ENCODE measurements at places on chromosomes 16 and 17. TPM values are rescaled to one million over a fixed set of nuclear protein-coding genes. Genes with fewer than 3 reads are reported as not detected.
A peak's percentile ranks its signal among the peaks of the same experiment; 100 is the strongest.

The RNF222 gene
- total RNA-seq: not detected

The ADORA2B gene
- total RNA-seq: 3.2 TPM

- H3K4me1 ChIP-seq: peaks cover 43% of the 10 kb centered on the region
- no peak for DNase-seq
- no peaks in the 10 kb centered on the region for H3K27me3 ChIP-seq
These were observed 2.5 kb upstream of the ARL6IP1 start for GRCh38 chr16:18803569-18804462.

DNA sequence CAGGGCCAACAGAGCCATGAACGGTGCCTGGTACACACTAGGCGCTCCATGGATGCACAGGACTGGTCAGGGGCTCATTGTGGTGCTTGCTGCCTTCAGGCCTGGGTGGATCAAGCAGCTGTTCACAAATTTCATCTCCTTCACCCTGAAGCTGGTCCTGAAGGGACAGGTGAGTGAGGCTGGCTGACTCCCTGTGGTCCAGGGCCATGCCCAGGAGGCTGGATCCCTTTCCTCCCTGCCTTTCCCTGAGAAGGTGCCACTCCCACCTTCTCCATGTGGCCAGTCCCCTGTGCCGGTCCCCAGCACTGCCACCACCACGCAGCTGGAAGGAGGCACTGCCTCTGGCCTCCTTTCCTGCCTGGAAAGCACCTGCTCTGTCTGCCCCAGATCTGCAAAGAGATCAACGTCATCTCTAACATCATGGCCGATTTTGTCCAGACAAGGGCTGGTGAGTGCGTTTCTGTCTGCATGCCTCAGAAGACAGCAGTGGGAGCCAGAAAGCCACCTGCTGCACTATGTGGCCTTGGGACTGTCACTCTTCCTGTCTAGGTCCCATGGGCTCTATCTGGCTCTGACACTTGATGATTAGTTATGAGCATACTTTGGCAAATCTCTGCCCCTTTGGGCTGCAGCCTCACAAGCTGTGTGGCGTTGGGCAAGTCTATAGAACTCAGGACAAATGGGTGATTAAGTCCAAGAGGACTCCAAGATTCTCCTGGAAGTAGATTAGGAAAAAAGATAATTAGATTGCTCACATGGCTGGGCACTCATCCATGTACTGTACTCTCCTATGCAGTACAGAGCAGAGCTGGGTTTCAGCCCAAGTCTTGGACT, 9.4 kb downstream of the CETP start:
- peaks cover 4% of the 10 kb centered on the region for H3K4me1 ChIP-seq
- H3K4me3 ChIP-seq: no peak overlapping the region
- H3K27ac ChIP-seq: peak overlapping the region; percentile 47
- peak; percentile 29 for DNase-seq
- H3K36me3 ChIP-seq: no peaks in the 10 kb centered on the region
- no peaks in the 10 kb centered on the region for H3K27me3 ChIP-seq

GRCh38 chr16:86971251-86971650, 345.9 kb downstream of the C16orf95 start:
- no peak overlapping the region for H3K27ac ChIP-seq
- DNase-seq: no peak
- no peaks in the 10 kb centered on the region for H3K4me1 ChIP-seq

- no peaks in the 10 kb centered on the region for H3K27me3 ChIP-seq
- DNase-seq: no peak
- no peak overlapping the region for H3K4me3 ChIP-seq
- H3K4me1 ChIP-seq: no peaks in the 10 kb centered on the region
- H3K27ac ChIP-seq: no peak overlapping the region
These were observed 426.6 kb upstream of the CDH11 start for GRCh38 chr16:65548470-65548869.

GRCh38 chr16:80587071-80587470, 46.3 kb downstream of the DYNLRB2 start:
- H3K4me3 ChIP-seq: no peak overlapping the region
- H3K27ac ChIP-seq: no peak overlapping the region
- DNase-seq: no peak
- H3K36me3 ChIP-seq: peaks cover 30% of the 10 kb centered on the region
- peaks cover 28% of the 10 kb centered on the region for H3K4me1 ChIP-seq

DNA sequence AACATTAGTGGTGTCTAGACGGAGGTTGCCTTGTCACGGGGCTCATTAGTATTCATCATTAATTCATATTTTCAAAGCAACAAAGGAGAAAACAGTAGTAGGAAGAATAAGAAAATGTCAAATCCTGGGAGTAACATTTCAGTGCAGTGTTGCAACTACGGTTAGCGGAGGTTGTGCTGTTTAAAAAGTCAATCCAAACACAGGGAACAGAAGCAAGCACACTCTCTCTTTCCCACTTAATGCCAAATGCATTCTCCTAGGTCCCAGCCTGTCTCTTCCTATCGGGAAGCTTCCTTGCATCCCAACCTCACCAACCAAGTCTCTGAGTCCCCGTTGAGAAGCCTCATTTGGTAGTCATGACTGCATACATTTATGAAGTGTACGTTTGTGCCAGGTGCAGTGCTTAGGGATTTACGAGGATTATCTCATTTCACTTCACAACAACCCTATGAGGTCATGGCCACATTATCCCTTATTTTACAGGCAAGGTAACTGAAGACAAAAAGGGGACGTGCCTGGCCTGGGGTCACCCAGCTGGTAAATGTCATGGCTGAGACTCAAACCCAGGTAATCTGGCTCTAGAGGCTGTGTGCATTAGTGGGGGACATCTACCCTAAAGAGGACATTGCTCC, 283.6 kb upstream of the SALL1 start:
- no peak overlapping the region for H3K27ac ChIP-seq
- H3K36me3 ChIP-seq: no peaks in the 10 kb centered on the region
- H3K4me3 ChIP-seq: no peak overlapping the region
- DNase-seq: no peak
- H3K4me1 ChIP-seq: no peaks in the 10 kb centered on the region

The SHISA6 gene
- total RNA-seq: not detected

GRCh38 chr17:7716901-7717755, at the start of gene DNAH2:
Gene DNAH2, plus strand, starts transcription at chr17:7717744. Its CDS starts 1,991 bp downstream, at chr17:7719735.
- no peak within 1 kb of the TSS for H3K27ac ChIP-seq
- H3K36me3 ChIP-seq: no peaks in the 10 kb centered on the region
- peak; percentile 73 for DNase-seq
- peaks cover 59% of the 10 kb centered on the region for H3K27me3 ChIP-seq

The DPEP2 gene
- total RNA-seq: 2.2 TPM

The TAC4 gene
- not detected for total RNA-seq

The DRC3 gene
- total RNA-seq: 0.47 TPM

DNA sequence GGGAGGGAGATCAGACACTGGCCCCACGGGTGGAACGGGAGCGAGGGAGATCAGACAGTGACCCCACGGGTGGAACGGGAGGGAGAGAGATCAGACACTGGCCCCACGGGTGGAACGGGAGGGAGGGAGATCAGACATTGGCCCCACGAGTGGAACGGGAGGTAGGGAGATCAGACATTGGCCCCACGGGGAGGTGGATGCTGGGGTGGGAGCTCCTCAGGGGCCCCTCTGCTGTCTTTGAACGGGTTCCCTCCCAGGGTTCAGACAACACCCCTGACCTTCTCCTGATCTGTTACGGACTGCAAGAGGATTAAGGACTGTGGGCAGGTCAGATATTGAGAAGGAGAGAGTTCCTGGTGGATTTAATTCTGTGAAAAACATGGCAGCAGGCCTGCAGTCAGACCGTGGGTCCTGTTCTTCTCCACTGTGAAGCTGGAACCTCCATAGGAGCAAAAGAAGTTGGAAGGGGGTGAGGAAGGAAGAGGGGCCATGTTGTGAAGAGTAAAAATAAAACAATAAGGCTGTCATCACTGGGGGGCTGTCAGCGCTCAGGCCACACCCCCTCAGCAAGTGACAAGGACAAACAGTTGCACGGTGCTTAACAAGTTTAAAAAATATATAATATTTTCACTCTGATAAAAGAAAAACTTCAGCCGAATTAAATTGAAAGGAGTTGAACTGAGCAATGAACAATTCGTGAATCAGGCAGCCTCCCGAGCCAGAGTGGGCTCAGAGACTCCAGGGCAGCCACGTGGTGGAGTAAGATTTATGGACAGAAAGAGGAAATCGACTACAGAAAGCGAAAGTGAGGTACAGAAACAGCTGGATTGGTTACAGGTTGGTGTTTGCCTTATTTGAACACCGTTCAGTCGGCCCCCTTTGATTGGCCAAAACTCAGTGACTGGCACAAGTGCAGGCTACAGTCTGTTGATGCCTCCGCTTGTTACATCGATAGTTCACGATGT, 348.7 kb upstream of the TNRC6C start:
- no peaks in the 10 kb centered on the region for H3K36me3 ChIP-seq
- H3K27me3 ChIP-seq: no peaks in the 10 kb centered on the region
- peaks cover 20% of the 10 kb centered on the region for H3K4me1 ChIP-seq
- H3K4me3 ChIP-seq: peak overlapping the region; percentile 63

The DPEP1 gene
- not detected for total RNA-seq

DNA sequence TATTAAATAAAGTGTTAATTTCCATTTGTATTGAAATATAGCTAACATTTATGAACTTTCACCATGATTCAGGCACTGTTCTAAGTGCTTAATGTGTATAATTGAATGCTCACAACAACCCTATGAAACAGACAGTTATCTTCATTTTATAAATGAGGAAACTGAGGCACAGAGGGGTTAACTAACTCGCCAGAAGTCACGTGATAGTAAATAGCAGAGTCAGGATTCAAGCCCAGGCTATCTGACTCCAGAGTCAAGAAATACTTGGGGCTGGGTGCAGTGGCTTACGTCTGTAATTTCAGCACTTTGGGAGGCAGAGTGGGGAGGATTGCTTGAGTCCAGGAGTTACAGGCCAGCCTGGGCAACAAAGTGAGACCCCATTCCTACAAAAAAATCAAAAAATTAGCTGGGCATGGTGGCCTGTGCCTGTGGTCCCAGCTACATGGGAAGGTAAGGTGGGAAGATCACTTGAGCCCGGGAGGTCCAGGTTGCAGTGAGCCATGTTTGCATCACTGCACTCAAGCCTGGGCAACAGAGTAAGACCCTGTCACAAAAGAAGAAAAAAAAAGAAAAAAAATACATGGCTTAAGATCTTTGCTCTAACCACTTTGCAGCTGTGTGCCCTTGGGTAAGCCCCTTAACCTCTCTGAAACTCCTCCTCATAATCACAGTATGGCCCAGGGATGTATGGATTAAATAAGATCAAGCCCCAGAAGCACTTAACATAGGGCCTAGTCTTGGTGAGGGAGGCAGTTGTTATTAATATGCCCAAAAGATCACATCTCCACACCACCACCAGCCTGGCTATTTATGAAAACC, 29.0 kb downstream of the WSB1 start:
- DNase-seq: no peak
- H3K27ac ChIP-seq: no peak overlapping the region
- H3K27me3 ChIP-seq: no peaks in the 10 kb centered on the region
- H3K4me3 ChIP-seq: no peak overlapping the region
- no peaks in the 10 kb centered on the region for H3K36me3 ChIP-seq
- peaks cover 9% of the 10 kb centered on the region for H3K4me1 ChIP-seq

The CX3CL1 gene
- not detected for total RNA-seq

The IRX5 gene
- total RNA-seq: not detected

DNA sequence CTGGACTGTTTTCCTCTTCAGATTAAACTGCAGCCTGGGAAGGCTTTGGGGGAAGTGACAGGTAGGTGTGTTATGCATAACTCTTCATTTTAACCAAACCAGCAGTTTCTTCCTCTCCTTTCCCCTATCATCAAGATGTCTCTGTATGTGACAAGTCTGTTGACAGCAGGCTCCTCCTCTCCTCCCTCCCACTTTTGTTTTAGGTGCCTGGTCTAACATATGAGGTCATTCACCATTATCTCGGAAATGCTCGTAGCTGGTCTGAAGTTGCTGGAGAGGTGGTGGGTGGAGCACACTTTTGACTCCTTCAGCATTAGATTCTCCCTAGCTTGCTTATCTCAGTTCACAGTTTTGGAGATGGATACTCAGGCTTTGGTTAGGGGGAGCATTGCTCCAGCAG, 571.0 kb upstream of the EEF2KMT start:
- no peaks in the 10 kb centered on the region for H3K4me1 ChIP-seq
- no peaks in the 10 kb centered on the region for H3K27me3 ChIP-seq
- DNase-seq: no peak
- no peaks in the 10 kb centered on the region for H3K36me3 ChIP-seq
- H3K27ac ChIP-seq: no peak overlapping the region

The CFDP1 gene
- total RNA-seq: 29.1 TPM

The TUBB3 gene
- 9.6 TPM for total RNA-seq

DNA sequence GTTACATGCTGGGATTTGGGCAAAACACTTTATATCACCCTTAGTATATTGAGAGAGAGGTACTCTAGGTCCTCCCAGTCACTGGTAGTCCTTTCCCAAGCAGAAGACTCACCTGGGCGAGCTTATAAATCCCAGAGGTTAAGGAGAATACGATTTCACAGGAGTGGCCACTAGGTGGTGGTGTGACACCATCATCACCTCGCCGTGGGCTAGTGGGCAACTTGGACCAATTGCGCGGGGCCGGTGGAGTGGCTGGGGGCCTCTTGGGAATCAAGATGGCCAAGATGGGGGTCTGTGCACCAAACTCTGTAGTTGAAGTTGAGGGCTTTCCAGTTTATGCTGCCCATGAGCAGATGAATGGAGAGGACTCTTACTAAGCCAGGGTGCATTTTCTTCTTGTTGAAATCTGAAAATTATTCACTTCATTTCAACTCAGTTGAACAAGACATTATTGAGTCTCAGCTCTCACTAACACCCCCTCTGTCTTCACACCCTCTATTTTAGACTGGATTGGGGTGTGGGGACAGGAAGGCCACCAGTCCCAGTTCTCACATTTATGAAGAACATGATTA, 38.2 kb upstream of the PIRT start:
- no peak for DNase-seq
- no peaks in the 10 kb centered on the region for H3K4me1 ChIP-seq
- peaks cover 28% of the 10 kb centered on the region for H3K27me3 ChIP-seq
- no peak overlapping the region for H3K4me3 ChIP-seq
- no peak overlapping the region for H3K27ac ChIP-seq

DNA sequence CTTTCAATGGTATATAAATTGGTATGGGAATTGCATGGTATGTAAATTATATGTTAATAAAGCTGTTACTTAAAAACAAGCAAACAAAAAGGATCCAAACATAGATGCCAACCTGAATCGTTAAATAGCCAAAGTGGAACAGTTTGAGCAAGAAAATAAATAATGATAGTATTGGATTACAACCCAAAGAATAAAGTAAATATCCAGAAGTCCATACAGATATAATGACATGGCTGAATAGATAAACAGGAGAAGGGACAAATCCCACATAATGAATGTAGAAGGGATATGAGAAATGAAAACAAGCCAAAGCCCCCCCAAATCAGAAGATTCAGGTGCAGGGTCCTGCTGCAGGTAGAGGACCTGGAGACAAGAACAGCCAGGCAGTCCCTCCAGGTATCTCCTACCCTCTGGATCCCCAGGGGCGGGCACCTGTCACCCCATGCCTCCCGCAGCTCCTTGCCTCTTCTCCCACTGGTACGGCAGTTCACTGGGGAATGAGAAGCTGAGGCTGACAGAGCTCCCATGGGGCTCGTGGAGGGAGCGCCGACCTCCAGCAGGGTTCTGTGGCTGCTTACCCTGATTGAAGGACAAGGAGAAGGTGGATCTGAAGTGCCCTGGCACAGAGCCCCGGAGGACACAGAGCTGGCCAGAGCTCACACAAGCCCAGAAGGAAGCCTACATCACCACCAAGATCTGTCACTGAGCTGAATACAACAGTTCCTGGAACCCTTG, 9.9 kb upstream of the LCAT start:
- H3K27me3 ChIP-seq: no peaks in the 10 kb centered on the region
- no peak overlapping the region for H3K27ac ChIP-seq
- peaks cover 5% of the 10 kb centered on the region for H3K4me1 ChIP-seq
- no peak overlapping the region for H3K4me3 ChIP-seq
- H3K36me3 ChIP-seq: no peaks in the 10 kb centered on the region
- no peak for DNase-seq
